Activated naive CD8-positive, alpha-beta T cell treated with anti-CD3 and anti-CD28 coated beads, Interleukin-2, amount 50 U/mL, for 24 hours (primary cell): ENCODE measurements at places on chromosomes 7 and 10.

DNA sequence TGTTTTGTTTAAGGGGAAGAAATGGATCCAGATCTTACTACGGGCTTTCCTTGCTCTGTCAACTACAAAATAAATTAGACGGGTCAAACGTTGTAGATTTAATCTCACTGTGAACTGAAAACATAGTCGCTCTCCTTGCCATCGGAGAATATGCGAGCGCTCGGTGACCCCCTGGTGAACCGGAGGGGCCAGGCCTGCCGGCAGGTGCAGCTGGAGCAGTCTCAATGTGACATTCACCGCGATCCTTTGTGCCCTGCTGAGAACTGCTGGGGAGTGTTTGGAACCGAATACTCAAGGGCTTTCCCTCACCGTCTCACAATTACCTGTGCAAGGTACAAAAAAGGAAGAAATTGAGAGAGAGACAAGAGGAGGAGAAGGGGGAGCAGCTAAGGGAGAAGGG is 174.1 kb upstream of the GPR26 start:
- DNase-seq: no peak

DNA sequence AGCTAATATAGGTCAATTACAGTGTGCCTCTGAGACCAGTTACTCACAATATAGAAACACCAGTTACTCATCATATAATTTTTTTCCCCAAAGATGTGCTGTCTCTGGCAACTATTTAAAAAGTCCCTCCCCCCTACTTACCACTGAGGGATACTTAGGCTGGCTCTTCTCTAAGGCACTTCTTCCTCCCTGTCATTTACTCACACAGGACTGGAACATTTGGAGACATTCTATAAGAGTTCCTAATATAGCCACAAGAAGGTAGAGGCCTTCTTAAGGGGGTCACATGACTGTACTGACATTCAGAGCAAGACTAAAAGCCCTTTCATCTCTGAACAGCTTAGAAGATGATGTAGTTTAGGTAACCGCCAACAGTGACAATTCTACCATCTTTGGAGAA is 44.4 kb upstream of the SLIT1 start:
- DNase-seq: no peak

DNA sequence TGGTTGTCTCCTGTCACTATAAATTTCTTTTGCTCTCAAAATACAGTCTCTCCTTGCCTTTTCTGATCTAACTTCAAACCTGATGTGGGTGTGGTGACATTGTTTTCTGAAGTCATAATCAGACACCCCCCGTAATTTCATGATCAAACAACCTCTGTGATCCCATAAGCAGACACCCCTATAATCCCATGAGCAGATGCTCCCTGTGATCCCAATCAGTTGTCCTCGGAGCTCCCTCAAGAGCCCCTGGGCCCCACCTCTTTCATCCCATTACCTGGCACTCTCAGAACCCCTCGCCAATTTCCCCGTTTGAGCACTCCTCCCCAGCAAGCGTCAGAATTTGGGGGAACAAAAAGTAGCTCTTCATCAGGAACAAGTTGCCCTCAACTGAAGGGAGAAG is 246.3 kb upstream of the FZD8 start:
- no peak for DNase-seq

DNA sequence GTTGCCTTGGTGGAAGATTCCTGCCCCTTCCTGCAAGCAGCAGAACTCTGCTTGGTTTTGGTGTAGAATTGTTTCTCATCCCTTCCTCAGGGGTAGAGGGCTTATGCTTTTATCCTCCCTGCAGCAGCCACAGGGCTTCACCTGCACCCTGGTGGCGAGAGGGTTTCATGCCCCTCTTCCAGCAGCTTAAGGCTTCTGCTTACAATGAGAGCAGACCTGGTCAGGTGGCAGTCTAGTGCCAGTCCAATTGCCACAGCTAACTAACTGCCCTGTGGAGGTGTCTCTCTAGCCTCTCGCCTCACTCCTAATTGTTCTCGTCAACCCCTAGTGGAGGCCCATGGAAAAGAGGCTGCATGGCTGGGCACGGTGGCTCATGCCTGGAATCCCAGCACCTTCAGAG is 19.3 kb downstream of the ACBD7 start:
- no peak for DNase-seq

DNA sequence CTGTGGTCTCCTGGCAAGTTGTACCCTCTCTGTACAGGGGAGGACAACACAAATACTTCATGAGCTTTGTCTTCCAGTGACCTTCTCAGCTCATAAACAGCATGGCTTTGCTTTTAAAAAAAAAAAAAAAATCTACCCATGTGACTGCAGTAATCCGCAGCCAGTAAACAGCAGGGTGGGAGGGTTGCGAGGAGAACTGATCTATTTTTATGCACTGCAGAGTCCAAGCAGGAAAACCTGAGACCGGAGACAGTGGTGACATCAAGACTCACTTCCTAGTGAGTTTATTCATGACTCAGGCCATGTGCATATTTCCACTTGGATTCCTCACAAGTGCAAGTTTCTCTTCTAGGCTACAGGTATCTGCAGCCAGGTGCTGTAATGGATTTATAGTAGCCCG is 127.9 kb downstream of the NRF1 start:
- no peak for DNase-seq

- no peak for DNase-seq
These were observed 2.2 kb upstream of the CUEDC2 start for GRCh38 chr10:102434394-102435132.

DNA sequence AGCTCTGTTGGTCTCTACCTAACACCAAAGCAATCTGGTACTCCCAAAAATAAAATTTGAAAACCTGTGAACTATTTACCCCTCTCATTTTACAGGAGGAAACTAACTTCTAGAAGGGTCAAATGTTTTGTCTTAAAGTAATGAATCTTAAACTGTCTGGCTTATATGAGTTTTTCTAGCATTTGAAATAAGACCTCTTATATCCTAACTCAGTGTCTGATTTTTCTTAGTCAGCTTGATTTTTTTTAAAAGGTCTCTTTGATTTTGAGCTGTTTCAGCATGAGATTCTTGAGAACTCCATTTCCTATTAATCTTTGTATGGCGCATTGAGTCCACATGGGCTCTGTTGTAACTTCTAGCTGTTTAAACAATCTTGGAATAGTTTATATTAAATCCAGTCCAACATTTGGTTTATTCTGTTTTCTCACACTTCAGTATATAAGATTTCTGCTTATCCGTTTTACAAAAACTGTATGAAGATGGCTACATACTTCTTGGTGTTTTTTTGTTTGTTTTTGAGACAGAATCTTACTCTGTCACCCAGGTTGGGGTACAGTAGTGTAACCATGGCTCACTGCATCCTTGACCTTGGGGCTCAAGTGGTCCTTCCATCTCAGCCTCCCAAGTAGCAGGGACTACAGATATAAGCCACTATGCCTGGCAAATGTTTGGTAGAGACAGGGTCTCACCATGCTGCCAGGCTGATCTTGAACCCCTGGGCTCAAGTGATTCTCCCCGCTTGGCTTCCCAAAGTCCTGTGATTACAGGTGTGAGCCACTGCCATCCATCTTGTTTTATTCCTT is 91.1 kb downstream of the PPP1R9A start:
- no peak for DNase-seq

GRCh38 chr7:7972128-7972527 is 3.5 kb downstream of the GLCCI1 start:
- DNase-seq: no peak

- no peak for DNase-seq
These were observed 17.1 kb downstream of the GBX1 start for GRCh38 chr7:151150388-151150787.

GRCh38 chr10:102004376-102004775 is 51.6 kb downstream of the ARMH3 start:
- no peak for DNase-seq

GRCh38 chr10:62054830-62055229 is 153.3 kb downstream of the ARID5B start:
- DNase-seq: no peak

GRCh38 chr10:113045147-113046055 is 95.4 kb downstream of the TCF7L2 start:
- no peak for DNase-seq

DNA sequence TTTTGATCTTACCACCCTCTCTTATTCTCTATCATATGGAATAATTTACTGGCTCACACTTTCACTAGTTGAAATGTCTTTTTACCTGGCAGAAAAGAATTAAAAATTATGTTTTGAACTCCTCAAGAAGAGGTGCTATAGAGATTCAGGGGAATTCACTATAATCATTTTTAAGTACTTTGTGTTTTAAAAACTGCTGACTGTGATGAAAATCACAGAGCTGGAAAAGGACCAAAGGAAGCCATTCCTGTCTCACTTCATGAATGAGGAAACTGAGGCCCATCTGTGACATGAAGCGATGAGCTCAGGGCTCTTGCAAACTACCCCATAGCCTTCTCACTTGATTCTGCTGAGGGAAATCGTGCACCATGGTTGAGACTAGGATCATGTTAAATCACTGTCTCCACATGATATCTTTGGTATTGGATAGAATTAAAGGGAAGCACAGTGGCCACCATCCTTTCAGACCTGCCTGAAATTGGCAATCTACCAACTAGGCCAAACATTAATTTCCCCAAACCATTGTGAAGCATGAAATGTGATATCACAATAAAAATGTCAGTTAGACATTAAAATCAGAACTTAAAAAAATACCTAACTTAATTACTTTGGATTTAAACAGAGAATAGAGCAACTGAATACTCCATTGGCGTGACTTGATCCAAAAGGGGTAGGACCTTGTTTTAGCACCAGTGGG is 141.0 kb downstream of the FZD1 start:
- no peak for DNase-seq

DNA sequence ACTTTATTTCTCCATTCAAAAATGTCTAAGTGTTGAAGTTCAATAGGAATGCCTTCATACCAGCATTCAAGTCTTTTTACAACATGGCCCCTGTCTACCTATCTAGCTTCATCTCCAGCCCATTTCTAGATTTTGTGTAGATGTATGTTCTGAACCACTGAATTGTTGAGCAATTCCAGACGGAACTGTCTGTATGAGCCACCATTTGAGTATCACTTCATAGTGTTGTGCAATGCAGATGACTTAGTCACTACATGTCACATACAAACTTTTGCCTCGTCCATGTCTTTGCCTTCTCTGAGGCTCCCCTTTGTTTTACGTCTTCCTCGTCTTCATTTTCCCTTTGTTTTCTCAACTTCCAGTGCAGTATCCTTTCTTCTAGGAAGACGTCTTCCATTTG is 118.1 kb downstream of the INHBA start:
- DNase-seq: no peak

DNA sequence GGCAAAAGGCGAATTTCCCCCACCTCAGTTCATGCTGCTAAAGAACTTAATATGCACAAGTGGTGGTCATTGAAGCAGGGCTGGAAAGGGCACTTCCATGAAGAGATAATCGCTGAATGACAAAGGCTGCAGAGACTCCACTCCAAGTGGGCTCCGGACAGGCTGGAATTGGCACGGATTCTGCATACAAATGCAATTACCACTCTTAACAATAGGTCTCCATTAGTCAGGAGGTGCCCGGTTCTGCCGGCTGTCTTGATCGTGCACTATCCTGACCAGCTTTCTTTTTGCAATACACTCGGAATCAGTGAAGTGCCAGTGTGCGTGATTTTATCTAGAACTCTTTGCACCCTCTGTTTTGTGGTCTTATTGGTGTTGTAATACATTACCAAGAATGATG is 49.7 kb downstream of the INSYN2A start:
- no peak for DNase-seq

DNA sequence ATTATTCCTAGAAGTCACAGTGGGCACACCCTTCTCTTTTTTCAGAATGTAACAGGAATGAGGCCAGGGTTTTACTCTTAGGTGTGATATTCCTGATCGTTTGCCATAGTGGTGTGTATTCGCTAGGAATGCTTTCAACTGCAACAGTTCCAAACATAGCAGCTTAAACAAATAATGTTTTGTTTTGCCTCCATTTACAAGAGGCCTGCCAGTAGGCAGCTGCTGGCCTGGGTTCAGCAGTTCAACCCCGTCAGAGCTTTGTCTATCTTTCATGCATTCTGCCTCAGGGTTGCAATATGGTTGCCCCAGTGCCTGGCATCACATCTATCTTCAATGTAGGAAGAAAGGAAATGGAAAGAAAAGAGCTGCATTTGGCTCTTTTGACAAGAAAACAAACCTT is 21.7 kb upstream of the RET start:
- DNase-seq: no peak
